ENCODE measurements at places on chromosomes 3 and 15. TPM values are rescaled to one million over a fixed set of nuclear protein-coding genes. Genes with fewer than 3 reads are reported as not detected.

DNA sequence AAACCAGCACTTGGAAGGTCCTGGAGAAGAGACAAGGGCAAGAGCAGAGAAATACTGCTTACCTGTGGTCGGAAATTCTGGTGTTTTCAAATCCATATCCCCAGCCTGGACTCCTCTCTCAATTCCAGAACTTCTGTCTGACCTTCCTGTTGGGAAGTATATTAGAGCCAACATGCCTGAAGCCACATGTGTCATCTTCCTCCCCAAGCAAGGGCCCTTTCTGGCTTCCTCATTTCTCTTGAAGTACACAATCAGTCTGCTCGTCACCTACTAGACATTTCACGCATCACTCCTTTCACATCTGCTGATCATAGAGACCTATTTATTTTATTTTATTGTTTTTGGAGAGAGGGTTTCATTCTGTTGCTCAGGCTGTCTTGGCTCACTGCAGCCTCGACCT lies 8.4 kb downstream of the PARP14 start:
- DNase-seq: no peak

DNA sequence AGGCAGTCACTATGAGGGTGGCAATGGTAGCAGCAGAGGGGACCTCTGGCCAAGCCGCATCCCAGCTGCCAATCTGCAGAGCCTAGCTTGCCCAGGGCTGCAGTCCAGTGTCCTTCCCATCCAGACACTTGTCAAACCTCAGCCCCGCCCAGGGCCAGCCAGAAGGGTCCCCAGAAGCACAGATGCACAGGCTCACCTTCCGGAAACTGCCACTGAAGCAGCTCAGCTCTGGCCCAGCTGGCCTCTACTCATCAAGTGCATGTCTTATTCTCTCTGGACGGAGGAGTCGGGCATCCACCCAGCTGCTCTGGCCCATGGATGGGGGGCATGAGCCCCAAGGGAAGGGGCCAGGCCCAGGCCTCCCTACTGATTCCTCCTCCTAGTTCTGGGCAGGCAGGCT lies 69.2 kb downstream of the DNAJB8 start:
- DNase-seq: no peak

DNA sequence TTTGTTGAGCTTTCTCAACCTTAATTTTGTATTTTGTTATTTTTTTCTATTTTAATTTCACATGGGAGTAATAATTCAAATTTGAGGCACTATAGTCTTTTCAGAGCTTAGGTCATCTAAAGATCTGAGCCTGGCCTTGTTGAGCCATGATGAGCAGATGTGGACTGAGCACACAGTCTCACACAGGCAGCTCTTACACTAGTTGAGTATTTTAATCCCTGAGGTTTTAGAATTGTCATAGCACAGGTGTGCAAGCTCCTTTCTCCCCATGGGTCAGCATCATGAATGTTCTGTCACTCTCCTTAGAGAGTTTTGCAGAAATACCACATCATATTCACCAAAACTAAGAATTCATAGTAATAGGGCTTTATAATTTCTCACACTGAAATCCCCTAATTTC lies 4.9 kb downstream of the ZBTB38 start:
- no peak for DNase-seq

GRCh38 chr3:55819005-55819404 lies 331.9 kb upstream of the WNT5A start:
- DNase-seq: no peak

- no peak for DNase-seq
Observed at GRCh38 chr15:61935493-61935892, 124.8 kb downstream of the VPS13C start.

- no peak for DNase-seq
Observed at GRCh38 chr15:60611592-60612346, 132.8 kb upstream of the ICE2 start.

Gene NMB
- 8.9 TPM for total RNA-seq

All from sigmoid colon (tissue), 7 donors.